ENCODE measurements at places on chromosomes 7 and 10.

GRCh38 chr10:126021833-126022500, 125.6 kb downstream of the FANK1 start:
- H3K4me1 ChIP-seq, result no peaks in the 10 kb centered on the region
- no peak overlapping the region for H3K4me3 ChIP-seq
- H3K36me3 ChIP-seq, result no peaks in the 10 kb centered on the region
- no peaks in the 10 kb centered on the region for H3K27me3 ChIP-seq
- no peak for DNase-seq
- H3K27ac ChIP-seq, result no peak overlapping the region

DNA sequence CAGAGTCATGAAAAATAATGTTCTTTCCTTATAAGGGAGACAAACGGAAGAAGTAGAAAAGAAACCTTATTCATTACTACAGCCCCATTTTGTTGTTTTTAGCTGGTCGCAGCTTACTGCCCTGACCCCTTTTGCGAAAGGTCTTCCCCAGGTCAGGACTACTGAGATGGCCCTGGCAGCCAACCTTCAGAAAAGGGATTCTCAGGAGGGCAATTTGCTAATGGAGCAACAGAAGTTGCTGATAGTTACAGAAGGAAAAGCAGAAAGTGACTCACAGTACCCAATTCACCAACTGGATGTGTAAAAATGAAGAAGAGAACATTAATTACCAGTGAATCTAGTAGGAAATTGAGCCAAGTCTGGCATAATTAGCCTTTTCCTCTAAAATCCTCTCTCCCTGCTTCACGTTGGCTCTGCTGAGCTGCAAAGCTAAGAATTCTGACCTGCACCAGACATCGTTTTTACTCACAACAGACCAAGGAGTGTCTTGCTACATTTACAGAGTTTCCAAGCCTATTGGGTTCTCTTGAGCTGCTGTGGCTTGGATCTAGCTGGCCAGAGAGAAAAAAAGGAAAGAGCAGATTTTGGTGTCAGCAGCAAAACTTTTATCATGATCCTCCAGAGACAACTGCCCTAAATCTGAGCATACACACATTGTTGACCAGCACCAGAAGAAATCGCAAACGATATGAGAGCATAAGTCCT, 499.9 kb upstream of the FZD8 start:
- no peak overlapping the region for H3K4me3 ChIP-seq
- no peaks in the 10 kb centered on the region for H3K27me3 ChIP-seq
- no peaks in the 10 kb centered on the region for H3K4me1 ChIP-seq
- H3K36me3 ChIP-seq, result no peaks in the 10 kb centered on the region
- H3K27ac ChIP-seq, result no peak overlapping the region
- DNase-seq, result no peak

DNA sequence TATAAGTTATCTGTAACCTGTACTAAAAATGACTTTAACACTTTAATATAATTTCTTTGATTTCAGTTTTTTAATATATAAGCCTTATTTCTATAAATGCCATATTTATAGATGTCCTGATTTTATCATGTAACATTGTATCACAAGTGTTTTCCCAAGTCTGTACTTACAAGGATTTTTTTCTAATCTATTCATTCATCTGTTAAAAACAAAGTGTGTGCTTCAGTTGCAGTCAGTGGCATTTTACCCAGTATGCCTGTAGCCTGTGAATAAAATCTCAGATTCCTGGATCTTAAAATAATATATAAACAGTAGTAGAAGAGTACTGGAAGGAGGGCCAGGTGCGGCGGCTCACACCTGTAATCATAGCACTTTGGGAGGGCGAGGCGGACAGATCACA, 17.4 kb downstream of the PRKRIP1 start:
- H3K27me3 ChIP-seq, result no peaks in the 10 kb centered on the region
- no peak overlapping the region for H3K4me3 ChIP-seq
- H3K36me3 ChIP-seq, result peaks cover 5% of the 10 kb centered on the region
- no peak overlapping the region for H3K27ac ChIP-seq

- no peaks in the 10 kb centered on the region for H3K36me3 ChIP-seq
- peaks cover 2% of the 10 kb centered on the region for H3K27me3 ChIP-seq
- H3K4me3 ChIP-seq, result no peak overlapping the region
- no peak for DNase-seq
- H3K4me1 ChIP-seq, result no peaks in the 10 kb centered on the region
Measured at GRCh38 chr10:2887391-2888070, 179.8 kb upstream of the PFKP start.

DNA sequence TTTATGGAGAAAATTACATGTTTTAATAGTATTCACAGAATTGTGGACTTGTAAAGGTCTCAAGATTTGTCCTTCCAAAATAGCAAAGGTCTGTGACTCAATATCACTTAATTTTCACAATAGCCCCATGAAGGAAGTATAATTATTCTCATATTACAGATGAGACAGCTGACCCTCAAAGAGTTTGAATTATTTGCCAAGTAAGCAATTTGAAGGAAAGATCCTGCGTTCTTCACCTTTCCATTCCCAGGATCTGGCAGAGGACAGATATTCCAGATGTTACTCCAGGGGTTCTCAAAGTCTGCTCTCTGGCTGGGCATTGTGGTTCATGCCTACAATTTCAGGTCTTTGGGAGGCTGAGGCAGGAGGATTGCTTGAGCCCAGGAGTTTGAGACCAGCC, 559.4 kb upstream of the AUTS2 start:
- no peaks in the 10 kb centered on the region for H3K36me3 ChIP-seq
- H3K27me3 ChIP-seq, result no peaks in the 10 kb centered on the region
- no peak for DNase-seq
- no peak overlapping the region for H3K4me3 ChIP-seq
- no peaks in the 10 kb centered on the region for H3K4me1 ChIP-seq
